ENCODE measurements at places on chromosomes 6 and 20.

GRCh38 chr20:841568-842546 is 8.3 kb downstream of the FAM110A start:
- no peak for DNase-seq

DNA sequence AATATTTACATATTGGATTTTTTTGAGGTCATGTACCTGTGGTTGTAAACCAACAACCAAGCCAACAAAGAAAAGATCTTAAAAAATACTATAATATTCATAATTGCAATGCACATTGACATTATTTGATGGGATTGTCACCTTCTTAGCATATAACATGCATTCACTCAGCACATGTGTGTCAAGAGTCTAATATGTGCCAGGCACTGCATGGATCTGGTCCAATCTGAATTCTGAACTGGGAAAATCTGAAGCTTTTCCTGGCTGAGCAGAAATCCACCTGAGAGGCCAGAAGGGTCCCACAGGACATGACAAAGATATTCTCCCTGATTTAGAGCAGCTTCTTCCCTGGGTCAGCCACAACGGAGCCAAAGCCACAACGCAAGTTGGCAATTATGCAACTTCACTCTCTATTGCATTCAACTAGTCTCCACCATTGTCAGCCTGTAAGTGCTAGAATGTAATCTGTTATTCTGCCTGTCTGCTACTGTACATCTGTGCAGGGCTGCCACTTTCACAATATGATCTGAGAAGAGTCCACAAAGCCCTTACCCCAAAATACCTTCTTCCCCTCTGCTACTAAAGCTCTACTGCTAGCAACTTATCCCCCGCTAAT is 17.0 kb upstream of the DDO start:
- DNase-seq, result no peak

- no peak for DNase-seq
Observed at GRCh38 chr6:144019929-144020328, 11.9 kb upstream of the PLAGL1 start.

DNA sequence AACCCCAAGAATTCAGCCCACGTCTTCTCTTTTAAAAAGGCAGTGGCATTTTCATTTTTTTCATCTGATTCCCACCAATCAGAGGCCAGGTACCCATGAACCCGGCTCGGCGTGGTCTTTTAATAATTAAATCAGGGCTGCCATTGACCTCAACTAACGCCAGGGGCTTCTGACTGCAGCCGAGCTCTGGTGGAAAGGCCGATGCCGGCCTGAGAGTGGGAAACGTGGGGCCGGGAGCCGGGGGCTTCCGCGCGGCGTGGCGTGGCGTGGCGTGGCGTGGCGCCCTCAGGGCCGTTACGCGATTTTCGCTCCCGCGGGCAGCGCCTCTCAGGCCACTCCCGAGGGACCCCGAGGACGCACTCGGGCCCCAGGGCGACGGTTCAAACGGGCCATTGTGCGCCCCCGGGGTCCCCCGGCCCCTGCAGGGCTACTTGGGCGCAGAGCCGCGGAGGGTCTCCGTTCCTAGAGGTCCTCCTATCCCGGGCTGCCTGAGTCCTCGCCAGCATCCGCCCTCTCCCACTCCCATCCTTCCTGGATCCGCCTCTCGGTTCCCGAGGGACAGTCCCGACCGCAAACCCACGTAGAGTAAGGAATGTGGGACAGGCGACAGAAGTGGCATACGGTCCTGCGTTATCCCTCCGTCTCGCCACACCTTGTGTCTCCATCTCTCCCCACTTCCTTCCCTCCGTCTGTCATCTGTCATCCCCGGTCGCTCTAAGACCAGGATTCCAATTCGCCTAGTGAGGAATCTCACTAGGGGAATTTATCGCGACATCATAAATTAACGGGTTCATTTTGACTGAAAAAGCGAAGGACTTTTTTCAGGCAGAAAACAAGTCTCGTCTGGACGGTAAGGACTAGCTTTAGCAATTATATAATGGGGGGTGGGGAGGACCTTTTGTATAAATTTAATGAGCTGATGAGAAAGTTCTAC is 876 bp upstream of the TBPL1 start:
- no peak for DNase-seq

DNA sequence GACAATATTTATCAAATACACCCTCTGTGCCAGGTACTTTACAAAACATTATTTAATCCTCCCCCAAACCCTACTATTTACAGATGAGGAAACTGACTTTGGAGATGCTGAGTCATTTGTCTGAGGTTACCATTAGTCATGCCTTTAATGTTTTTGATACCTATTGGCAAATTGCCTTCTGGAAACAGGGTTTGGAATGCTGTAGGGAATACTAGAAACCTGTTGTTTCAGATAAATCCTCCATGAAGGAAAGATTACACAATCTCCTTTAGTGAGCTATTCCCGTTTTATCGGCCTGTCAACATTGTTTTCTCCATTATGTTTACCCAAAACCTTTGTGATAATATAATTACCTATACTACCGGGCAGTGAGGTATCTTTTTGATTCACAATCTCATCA is 93.6 kb upstream of the ADGRF1 start:
- DNase-seq, result no peak

GRCh38 chr6:27956941-27957340 is at the start of gene OR2B6:
OR2B6 (plus strand) TSS chr6:27957241; CDS start chr6:27957241, 0 bp downstream.
- DNase-seq, result no peak

- DNase-seq, result peak; percentile 0
Observed at GRCh38 chr6:125114248-125114858, 39.2 kb upstream of the TPD52L1 start.

- DNase-seq, result no peak
Observed at GRCh38 chr6:42787063-42787472, 5.2 kb downstream of the BICRAL start.

DNA sequence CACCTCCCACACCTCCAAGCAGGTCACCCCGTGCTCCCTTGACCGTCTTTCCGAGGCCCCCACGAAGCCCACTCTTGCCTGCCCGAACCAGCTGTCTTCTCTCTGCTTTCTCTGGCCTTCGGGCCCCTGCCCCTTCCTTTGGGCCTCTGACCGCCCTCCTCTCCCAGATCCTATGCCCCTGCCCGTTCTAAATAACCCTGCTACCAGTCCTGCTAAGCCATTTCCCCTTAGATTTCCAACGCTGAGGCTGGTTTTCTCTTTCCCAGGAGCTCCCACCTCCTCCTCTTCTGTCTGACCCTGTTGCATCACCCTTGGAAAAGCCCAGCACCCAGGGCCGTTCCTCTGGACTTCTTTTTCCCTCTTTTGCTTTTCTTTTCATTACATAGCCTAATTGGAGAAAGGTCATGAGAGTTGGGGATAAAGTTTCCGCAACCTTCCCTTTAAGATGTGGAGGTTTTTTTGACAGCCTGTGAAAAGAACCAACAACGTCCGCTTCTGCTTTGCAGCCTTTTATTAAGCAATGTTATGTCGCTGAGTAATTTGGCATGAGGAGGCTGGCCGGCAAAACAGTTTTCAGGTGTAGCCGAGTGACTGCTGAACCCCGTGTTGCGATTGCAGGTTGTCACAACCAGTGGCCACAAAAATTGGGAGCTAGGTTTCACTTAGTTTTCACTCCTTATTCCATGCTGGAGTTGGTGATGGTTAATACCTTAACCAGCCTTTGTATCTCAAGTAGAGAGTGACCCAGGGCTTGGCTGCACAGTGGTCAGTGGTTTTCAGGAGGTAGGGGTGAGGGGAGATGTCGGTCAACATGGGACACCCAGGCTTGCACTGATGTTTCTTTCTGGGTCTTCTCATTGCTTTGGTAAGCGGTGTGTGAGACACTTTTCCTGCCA is 970 bp downstream of the BLTP3A start:
- no peak for DNase-seq

DNA sequence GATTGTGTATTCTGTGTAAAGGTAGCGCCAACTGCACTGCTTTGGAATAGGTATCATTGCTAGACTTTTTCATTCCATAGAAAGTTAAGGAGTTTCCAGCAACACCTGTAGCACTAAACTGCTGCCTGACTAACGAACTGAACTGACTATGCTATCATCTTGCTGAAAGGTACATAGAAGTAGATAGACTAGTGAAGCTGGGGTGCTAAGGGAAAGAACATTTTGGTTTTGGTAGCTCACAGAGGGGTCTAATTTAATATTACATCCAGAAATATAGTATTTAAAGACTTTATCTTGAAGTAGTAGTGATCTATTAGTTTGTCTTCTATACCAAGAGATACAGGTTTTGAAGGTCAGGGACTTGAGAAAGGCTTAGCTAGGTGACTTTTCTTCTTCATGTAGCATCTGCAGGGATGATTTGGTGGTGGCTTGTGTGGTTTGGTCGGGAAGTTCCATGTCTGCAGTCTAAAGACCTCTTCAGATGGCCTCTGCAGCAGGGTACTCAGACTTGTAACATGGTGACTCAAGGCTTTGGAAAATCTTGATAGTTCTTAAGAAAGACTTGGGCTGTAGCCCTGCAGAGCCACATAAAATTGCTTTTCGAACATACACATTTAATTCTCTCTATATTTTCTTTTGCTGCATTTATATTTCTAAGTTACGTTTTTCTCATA is 10.2 kb downstream of the SENP6 start:
- no peak for DNase-seq

DNA sequence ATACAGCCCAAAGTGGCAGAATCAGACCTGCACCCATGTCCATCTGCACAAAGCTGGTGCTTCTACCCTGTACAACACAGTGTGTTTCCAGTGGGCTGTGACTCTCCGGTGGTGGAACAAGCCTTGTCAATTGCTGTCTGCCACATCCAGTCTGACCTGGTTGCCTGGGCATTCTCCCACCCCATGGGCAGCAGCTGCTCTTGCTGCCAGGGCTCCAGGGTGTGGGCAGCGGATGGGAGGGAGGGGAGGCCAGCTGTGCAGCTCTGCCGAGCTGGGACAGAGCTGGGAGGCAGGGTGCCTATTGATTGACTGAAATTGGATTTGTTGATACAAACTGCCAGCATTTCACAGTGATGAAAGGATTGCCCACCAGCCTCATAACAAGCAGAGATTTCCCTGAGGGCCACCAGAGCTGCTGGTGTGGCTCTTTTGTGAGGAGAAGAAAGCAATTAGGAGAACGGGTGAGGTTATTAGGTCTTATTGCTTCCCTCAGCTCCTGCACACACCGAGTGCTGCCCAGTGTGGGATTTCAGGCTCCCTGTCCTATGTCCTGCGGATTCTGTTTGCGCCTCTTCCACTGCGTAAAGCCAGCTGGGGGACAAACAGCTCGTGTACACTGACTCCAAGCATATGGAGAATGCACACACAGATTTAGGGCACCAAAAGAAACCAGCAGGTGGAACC is 150.8 kb downstream of the NRN1 start:
- DNase-seq, result no peak

- no peak for DNase-seq
Observed at GRCh38 chr6:77131426-77131825, 331.9 kb downstream of the HTR1B start.

- DNase-seq, result no peak
Observed at GRCh38 chr6:15157479-15157878, 88.4 kb upstream of the JARID2 start.

- no peak for DNase-seq
Observed at GRCh38 chr20:2699775-2700413, 7.3 kb downstream of the EBF4 start.

DNA sequence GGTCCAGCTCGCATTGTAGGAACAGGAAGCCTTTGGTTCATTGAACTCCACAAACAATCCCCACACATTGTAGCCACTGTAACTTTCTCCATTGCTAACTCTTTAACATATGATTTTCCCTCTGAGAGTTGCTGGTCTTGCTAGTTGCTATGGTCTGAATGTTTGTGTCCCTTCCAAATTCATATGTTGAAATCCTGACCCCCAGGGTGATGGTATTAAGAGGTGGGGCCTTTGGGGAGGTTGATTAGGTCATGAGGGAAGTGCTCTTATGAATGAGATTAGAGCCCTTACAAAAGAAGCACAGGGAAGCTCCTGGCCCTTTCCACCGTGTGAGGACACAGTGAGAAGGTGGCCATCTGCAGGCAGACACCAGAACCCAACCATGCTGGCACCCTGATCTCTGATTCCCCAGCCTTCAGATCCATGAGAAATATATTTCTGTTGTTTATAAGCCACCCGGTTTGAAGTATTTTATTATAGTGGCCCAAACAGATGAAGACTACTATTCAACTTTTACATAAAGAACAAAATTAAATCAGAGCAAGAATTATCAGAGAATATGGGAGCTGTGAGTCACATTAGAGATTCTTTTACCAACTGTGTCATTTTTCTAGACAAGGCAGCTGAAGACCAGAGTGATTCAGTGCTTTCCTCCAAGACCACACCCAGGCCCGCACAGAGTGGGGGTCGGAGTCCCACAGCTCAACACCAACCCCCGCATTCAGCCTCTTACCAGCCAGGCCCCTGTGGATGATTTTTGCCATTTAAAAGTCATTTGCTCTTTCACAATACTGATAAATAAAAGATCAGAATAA is 143.0 kb downstream of the SAMD5 start:
- DNase-seq, result no peak

GRCh38 chr6:2957696-2958330 is 13.6 kb downstream of the SERPINB6 start:
- no peak for DNase-seq

DNA sequence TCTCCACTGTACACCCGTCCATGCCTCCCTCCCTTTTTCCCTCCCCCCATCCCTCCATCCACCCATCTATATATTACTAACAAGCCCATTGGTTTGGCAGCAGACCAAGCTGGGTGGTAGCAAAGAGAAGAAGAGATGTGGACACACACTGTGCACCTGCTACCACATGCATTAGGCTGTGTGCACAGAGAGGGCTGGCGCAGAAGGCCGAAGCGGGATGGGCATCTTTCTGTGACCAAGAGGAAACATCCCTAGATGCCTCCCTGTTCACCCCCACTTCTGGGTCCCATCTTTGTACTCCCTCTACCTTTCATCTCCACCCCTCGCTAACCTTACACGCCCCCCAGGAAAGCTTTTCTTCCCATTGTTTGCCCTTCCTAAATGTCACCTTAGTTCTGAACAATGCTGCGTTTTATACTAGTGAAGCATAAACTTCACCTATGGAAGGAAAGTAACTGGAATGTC is 64.9 kb upstream of the AFDN start:
- no peak for DNase-seq

DNA sequence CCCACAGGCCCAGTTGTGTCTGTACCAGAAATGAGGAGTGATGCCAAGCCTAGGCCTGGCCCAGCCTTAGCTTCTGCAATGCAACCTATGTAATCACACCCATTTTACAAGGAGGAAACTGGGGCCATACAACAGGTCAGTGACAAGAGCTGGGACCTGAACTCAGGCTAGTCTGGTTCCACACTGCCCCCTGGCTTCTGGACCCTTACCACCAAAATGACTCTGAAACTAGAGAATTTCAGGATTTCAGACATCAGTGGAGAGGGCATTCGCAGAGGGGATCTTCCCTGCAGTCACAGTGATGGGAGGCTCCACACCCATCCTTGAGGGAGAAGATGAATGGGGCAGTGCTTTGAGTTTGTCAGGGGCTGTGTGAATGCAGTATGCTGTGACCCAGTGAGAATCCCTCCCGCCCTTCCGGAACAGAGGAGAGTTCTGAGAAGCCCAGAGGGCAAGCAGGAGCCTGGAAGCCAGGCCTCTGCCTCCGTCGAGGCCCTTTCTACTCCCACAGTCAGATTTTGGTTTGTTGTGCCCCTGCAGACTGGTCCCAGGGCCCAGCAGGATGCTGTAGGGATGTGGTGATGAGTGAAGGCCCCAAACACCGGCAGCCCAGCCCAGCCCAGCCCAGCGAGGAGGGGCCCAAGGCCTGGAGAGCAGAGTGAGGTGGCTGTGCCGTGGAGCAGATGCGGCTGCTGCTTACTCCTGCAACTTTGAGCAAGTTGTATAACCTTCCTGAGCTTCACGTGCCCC is 48.1 kb upstream of the MYL9 start:
- no peak for DNase-seq

GRCh38 chr20:48310305-48310704 is 517.5 kb downstream of the PREX1 start:
- DNase-seq, result no peak
